ENCODE measurements at places on chromosomes 2 and 18.

DNA sequence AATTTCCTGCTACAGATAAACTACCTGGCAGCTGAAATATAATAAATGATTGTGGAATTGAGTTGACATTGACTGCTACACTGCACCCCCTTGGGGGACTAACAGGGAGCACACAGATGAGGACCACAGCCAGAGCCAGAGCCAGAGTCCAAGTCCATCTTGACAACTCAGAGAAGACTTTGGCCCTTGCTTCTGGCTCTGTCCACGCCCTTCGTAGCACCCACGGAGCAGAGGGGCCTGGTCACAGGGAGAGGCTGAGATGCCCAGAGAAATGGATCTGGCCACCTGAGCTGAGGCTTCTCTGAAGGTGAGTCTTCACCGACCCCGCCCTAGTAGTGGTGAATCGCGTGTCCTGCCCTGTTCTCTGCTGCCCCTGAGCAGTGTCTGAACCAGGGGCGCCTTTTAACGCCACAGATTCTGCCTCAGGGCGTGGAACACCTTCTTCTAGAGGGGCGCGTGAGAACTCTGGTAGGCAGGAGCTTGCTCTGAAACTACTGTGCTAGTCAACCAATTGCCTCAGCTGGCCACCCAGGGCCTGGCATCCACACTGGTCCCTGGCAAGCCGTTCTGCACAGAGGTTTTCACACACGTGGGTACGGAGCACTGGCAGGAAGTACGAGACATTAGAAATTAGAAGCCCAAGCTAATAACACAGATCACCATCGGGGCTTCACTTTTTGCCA, 35.7 kb upstream of the MAT2A start:
- no peak for DNase-seq
- H3K4me3 ChIP-seq: no peak overlapping the region
- no peak overlapping the region for H3K27ac ChIP-seq
- no peaks in the 10 kb centered on the region for H3K36me3 ChIP-seq
- H3K27me3 ChIP-seq: no peaks in the 10 kb centered on the region
- H3K4me1 ChIP-seq: no peaks in the 10 kb centered on the region

GRCh38 chr2:109375131-109375561, 238.6 kb downstream of the SEPTIN10 start:
- no peaks in the 10 kb centered on the region for H3K4me1 ChIP-seq
- H3K27me3 ChIP-seq: no peaks in the 10 kb centered on the region
- no peak for DNase-seq
- H3K27ac ChIP-seq: no peak overlapping the region
- H3K36me3 ChIP-seq: no peaks in the 10 kb centered on the region

- DNase-seq: no peak
- no peak overlapping the region for H3K4me3 ChIP-seq
- H3K27me3 ChIP-seq: no peaks in the 10 kb centered on the region
- no peak overlapping the region for H3K27ac ChIP-seq
- H3K4me1 ChIP-seq: peaks cover 14% of the 10 kb centered on the region
Observed at GRCh38 chr2:19893520-19894133, 8.2 kb downstream of the TTC32 start.

DNA sequence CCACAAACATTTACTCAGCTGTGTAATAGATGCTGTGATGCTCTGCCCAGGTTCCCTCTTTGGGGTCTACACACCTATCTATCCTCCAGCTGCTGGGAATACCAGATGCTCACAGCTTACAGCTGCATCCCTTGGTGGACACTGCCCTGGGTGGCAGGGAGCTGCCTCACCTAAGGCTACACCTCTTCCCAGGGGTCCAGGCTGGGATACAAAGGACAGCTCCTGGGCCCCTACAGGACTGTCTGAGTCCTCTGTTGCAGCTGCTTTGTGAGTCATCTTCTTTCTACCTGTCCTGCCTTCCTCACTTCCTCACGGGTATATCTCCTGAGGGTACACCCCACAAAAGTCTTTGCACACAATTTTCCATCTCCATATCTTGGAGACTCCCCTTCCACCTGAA, 27.6 kb downstream of the THNSL2 start:
- DNase-seq: no peak
- no peak overlapping the region for H3K27ac ChIP-seq
- no peaks in the 10 kb centered on the region for H3K27me3 ChIP-seq
- H3K36me3 ChIP-seq: no peaks in the 10 kb centered on the region
- H3K4me3 ChIP-seq: no peak overlapping the region

DNA sequence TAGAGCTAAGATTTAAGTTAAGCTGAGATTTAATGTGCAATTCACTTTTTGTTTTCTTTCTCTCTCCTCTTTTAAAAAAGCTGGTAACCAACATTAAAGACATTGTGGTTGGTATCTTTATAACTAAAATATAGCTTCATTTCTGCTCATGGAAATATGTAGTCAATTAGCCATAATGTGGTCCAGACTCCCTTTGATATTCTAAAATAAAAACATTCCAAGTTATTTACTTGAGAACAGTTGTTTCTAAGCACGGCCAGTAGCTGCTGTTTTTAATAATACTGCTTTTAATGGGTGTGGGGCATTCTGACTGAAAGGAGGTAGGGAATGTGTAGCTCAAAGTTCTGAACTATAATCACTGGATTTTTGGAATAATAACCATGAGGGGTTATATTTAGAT, 183.3 kb upstream of the FBXO11 start:
- H3K27ac ChIP-seq: no peak overlapping the region
- no peaks in the 10 kb centered on the region for H3K27me3 ChIP-seq
- no peaks in the 10 kb centered on the region for H3K4me1 ChIP-seq

GRCh38 chr2:212015588-212015987, 523.0 kb downstream of the ERBB4 start:
- no peak overlapping the region for H3K4me3 ChIP-seq
- H3K4me1 ChIP-seq: no peaks in the 10 kb centered on the region
- no peaks in the 10 kb centered on the region for H3K27me3 ChIP-seq
- no peak overlapping the region for H3K27ac ChIP-seq

DNA sequence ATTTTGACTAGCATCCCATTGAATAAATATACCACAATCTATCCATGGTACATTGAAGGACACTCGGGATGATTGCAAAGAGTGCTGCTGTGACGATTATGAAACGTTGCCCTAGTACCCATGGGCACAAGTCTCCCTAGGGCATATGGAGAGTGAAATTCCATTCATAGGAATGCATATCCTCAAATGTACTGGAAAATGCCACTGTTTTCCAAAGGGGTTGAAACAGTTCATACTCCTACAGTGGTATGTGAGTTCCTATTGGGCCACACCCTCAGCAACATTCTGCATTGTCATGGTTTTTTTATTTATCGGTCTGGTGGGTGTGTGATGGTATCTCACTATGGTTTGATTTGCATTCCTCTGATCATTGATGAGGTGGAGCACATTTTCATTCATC, 130.6 kb downstream of the TWIST2 start:
- H3K27ac ChIP-seq: no peak overlapping the region
- H3K4me1 ChIP-seq: no peaks in the 10 kb centered on the region
- DNase-seq: no peak
- H3K4me3 ChIP-seq: no peak overlapping the region
- no peaks in the 10 kb centered on the region for H3K36me3 ChIP-seq

DNA sequence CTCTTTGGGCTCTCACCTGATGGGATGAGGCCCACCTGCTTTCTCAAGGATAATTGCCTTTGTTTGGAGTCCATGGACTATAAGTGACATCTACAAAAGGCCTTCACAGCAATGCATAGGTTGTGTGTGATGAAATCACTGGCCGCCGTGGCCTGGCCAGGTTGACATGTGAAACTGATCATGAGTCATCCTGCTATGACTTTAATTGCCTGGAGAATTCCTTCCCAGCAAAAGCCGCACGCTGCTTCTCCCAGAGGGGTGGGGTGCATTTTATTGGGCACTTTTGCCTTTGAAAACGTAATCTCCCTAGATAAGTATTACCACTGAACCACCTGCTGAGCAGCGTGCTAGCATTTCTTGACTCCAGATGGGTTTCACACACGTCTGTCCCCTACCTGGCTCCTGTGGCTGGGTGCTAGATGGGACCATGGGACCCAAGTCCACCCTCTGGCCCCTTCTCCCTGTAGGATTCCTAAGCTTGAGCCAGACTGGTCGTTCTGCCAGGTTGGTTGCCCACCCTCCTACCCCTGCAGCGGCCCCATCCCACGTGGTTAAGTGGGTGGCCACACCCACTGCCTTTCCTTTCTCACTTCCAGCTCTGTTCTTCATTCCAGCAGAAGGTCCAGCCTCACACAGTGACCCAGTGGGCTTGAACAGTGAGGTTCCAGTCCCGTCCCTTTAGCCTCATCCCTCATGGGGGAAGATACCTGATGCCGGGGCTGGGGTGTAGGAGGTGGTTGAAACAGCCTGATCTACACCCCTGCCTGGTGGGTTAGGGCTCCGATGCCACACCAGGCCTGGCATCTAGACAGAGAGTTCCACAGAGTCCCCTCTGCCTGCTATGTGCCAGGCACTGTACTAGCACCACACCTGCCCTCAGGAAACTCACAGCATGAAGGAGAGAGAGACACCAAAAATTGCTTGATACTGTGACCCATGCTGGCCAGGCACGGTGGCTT, 89.6 kb downstream of the GBX2 start:
- H3K27me3 ChIP-seq: no peaks in the 10 kb centered on the region
- no peak for DNase-seq
- no peak overlapping the region for H3K4me3 ChIP-seq
- no peaks in the 10 kb centered on the region for H3K4me1 ChIP-seq
